ENCODE measurements at places on chromosomes 1 and 21.

- peak; percentile 94 for DNase-seq
Observed at GRCh38 chr1:222084996-222085395, 343.1 kb upstream of the DUSP10 start.

DNA sequence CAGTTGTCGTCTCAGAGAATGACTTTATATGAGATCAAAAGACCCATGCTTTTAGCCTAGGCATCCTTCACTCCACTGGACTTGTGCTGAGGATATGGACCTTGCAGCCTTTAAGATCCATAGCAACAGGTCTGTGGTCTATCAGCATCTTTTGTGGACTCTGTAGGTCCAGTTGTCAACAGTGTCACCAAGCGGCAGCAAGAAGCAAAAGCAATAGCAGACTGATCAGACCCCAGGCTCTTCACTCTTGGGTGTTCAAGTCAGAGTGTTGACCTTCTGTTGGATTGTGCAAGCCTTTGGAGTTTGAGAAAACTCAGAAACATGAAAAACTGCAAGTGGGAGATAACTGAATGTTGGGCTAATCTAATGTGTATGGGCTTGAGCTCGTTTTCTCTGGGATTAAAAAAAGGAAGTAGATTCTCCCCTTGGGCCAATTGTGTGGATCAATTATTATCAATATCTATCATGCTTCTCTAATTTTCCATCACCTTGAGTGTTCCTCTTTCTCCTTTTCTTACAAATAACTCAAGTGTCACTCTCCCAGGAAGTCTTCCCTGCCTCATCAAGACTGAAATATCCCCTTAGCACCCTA, 144.2 kb downstream of the LYPLAL1 start:
- no peak for DNase-seq

DNA sequence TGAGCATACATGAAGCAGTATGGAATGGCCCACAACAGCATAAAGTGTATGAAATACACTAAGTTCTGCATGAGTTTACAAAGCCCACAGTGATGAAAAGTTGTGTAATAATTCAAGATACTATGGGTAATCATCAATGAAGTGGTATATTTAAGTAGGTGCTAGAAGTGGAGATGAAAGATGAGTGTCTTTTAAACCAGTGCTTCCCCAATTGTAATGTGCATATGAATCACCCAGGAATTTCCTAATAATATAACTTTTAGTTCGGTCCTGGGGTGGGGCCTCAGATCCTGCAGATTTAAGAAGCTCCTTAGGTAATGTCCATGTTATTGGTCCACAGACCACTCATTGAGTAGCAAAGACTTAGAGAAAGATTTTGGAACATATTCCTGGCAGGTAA, 184.9 kb downstream of the DUSP10 start:
- DNase-seq, result no peak

DNA sequence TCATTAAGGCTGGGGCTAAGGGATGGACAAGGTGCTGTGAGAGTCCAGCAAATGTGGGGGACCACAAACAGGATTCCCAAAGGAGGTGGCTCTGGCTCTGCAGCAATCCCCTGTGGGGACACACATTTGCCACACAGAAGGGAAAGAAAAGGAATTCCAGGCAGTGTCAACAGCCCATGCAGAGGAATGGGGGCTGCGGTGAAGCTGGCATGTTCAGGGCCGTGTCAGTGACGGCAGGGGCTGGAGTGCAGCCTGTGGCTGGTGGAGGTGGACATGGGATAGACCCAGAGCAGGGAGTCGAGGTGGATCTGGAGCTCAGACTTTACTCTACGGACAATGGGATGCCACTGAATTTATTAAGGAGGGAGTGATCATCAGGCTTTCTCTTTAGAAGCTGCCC, 183.2 kb downstream of the TRABD2B start:
- no peak for DNase-seq

DNA sequence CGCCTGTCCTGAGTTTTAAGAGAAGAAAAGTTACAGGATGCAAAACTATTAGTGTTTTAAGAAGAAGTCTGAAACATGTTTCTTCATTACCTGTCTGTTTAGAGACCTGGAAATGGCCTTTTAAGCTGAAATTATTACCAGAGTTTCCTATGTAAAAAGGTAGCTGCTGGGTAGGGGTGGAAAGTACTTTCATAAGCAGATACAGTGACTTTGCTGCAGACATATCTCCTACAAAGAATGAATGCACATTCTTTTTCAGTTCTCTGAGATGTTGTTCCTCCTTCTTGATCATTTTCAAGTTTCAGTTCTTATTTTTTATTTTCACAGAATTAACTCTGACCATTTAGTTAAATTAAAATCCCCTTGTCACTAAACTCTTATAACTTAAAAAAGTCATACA, 1329.6 kb downstream of the KCNT2 start:
- DNase-seq, result no peak

DNA sequence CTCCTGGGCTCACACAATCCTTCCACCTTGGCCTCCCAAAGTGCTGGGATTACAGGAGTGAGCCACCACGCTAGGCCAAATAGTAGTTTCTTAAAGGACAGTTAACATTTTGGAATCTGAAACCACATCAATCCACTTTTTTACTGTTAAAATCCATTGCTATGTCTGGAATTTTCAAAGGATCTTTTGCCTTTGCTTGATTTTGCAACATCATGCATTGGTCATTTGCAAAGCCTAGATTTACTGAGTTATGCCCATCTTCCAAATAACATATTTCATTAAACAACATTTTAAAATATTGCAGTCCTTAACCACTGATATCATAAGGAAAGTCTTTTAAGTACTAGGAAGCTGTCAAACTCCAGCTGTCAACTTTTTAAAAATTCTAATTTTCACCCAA, 3.3 kb downstream of the POGZ start:
- peak; percentile 77 for DNase-seq

GRCh38 chr1:109595531-109595930, 23.9 kb downstream of the GNAT2 start:
- DNase-seq, result peak; percentile 70

DNA sequence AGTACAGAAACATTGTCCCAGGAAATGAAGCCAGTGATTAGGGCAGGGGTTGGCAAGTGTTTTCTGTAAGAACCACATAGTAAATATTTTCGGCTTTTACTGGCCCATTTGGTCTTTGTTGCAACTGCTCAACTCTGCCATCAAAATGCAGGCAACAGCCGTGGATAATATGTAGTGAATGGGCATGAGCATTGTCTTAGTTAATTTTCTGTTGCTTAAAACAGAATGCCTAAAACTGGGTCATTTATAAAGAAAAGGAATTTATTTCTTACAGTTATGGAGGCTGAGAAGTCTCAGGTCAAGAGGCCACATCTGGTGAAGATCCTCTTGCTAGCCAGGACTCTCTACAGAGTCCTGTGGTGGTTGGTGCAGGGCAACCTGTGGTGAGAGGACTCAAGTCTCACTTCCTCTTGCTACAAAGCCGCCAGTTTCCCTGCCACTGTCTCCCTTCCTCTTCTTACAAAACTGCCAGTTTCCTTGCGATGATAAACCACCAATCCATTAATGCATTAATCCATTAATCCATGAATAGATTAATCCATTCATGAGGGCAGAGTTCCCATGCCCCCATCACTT, 166.4 kb downstream of the PSMG1 start:
- DNase-seq, result peak; percentile 41

DNA sequence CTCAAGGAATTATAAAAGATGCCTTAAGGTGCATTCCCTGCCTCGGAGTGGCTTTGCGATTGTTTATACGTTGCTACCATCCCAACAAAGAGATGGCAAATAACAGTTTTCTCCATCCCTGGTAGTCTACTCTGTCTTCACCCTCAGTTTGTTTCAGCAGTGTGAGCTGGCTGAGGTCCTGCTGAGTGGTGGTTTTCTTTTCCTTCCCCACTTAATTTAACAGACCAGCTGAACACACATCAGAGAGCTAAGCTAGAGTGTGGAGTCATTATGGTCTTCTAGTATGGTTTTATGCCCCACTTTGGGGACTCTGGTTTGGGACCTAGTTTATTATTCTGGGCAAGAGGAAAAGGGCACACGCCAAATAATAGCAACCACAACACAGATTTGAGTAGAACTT, 2.2 kb downstream of the PIGV start:
- DNase-seq, result no peak

DNA sequence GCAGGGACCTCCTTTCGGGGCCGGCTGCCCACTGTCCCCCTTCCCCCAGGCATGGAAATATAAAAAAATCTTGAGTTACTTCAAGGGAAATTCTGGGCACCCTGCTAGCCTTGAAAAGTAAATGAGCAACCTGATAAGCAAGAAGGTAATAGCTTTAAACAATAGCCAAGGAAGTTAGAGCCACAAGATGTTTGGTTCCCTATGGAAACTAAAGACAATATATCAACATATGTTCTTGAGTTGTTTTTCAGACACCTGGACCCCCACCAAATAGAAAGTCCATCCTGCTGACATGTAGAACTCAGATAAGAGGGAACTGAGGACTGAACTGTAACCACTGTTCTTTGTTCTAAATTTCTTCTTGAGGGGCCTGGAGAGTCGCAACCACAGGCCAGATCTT, 19.3 kb upstream of the SLC35A3 start:
- no peak for DNase-seq

- DNase-seq, result no peak
Observed at GRCh38 chr1:40894455-40894854, 32.3 kb upstream of the CITED4 start.

- peak; percentile 59 for DNase-seq
Observed at GRCh38 chr1:15272009-15272781, 25.2 kb downstream of the FHAD1 start.

DNA sequence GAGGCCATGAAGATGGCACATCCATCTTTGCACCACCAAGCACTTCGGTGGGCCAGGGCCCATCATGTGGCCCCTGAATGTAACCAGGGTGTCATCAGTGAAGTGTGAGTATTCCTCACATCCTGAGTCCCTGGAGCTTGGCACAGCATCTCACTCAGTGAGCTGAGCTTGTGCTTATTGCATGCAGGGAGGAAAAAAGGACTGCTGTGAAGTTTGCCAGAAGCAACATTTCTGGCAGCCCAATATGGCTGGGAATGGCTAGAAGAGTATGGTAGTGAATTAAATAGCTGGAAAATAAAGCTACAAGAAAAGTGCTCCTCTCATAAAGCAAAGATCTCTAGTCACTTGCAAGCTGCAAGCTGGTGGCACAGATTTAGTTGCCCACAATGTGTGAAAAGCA, 109.3 kb downstream of the TNFSF18 start:
- DNase-seq, result no peak
